ENCODE measurements at places on chromosomes 11 and 22.

GRCh38 chr22:42680648-42681047 is 31.5 kb upstream of the CYB5R3 start:
- no peak for DNase-seq

GRCh38 chr11:119376197-119376847 is 5.2 kb downstream of the USP2 start:
- no peak for DNase-seq

DNA sequence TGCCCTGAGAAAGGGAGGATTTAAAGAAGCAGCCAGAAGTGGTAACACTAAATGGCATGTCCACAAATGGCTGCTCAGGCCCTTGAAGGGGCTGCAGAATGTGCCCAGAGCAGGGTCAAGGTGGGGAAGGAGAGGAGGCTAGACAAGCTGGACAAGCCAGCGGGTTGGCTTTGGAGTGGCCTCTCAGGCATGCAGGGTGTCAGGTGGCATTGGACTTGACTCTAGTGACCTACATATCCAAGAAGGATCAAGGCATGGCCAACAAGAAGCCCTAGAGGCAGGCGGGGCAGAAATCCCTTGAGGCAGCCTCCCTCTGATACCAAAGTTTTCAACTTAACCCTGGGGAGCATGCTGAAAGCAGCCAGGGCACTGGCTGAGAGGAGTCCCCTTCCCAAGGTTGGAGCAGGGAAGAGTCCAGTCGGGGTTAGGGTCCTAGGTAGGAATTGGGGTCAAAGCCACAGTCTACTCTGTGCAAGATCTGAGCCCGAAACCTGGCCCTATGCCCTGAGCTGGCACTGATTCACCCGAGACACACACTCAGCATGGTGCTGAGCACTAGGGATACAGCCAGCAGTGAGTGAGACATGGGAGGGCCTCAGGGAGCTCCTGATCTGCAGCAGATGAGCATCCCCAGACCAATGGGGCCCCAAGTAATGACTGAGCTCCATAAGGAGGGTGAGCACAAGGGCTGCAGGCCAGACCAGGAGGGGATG is 95.8 kb upstream of the ASPHD2 start:
- no peak for DNase-seq

GRCh38 chr11:4699697-4700435 is 2.2 kb upstream of the OR51E2 start:
- DNase-seq = no peak

GRCh38 chr11:63945477-63946163 is 6.8 kb downstream of the NAA40 start:
- DNase-seq = peak; percentile 39

DNA sequence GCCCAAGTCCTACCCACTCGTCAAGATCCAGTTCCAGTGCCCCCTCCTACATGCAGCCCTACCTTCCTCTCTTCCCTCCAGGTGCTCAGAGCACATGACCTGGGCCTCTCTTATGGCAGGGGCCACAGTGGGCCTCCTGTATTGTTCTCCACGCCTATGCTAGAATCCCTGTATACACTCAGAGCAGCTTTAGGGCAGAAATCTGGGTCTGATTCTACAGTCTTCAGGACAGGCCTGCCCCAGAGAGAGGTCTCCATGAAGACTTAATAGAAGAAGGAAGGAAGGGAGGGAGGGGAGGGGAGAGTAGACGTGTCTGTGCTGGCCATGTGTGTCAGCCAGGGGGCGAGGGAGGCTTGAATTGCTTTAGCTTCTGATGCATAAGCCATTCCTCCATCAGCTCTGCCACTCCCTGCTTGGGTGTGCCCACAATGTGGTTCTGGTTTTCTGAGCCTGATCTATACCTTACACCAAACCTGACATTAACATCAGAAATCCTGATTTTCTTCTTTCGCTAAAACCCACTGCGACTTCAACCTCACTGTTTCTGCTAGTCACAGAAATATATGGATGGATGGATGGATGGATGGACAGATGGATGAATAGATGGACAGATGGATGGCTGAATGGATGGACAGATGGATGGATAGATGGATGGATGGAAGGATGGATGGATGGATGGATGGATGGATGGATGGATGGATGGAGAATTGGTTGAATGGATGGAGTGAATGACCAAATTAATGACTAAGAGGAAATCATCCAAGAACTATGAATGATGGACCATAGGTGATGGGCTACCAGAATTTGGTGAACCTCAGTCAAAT is 56.6 kb upstream of the PRDM11 start:
- DNase-seq = peak; percentile 46

DNA sequence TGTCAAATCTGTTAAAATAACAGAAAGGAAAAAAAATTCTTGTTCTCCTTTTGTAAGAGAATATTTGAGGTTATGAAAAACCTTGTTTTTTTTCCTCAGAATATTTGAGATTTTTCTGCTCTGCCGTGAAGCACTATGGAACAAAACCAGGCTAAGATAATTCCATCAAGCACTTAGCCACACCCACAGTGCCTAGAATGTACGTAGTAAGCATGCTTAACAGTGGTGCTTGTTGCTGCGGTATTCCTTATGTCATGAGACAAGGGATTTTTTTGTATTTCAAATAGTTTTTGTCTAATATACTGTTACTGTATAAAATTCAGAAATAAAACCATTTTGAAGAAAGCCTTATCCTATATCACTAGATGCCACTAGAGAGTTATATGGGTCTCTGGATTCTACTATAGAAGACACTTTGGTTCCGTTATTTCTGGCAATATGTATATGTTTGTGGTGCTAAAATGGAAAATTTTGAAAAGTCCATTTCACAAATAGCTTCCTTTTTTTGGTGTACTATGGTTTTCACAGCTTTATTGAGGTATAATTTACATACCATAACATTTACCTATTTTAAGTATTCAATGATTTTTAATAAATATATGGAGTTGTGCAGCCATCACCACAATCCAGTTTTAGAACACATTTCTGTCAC is 23.7 kb downstream of the PDHX start:
- DNase-seq = no peak

GRCh38 chr11:114877976-114878375 is 199.6 kb downstream of the NXPE2 start:
- DNase-seq = no peak

GRCh38 chr11:87212891-87213290 is 175.2 kb downstream of the TMEM135 start:
- DNase-seq = no peak

Data from AG09319 (cell line).